ENCODE measurements at places on chromosomes 12 and 14.
A peak's percentile ranks its signal among the peaks of the same experiment; 100 is the strongest.

GRCh38 chr14:35072226-35072625, 26.2 kb downstream of the FAM177A1 start:
- no peak for DNase-seq

DNA sequence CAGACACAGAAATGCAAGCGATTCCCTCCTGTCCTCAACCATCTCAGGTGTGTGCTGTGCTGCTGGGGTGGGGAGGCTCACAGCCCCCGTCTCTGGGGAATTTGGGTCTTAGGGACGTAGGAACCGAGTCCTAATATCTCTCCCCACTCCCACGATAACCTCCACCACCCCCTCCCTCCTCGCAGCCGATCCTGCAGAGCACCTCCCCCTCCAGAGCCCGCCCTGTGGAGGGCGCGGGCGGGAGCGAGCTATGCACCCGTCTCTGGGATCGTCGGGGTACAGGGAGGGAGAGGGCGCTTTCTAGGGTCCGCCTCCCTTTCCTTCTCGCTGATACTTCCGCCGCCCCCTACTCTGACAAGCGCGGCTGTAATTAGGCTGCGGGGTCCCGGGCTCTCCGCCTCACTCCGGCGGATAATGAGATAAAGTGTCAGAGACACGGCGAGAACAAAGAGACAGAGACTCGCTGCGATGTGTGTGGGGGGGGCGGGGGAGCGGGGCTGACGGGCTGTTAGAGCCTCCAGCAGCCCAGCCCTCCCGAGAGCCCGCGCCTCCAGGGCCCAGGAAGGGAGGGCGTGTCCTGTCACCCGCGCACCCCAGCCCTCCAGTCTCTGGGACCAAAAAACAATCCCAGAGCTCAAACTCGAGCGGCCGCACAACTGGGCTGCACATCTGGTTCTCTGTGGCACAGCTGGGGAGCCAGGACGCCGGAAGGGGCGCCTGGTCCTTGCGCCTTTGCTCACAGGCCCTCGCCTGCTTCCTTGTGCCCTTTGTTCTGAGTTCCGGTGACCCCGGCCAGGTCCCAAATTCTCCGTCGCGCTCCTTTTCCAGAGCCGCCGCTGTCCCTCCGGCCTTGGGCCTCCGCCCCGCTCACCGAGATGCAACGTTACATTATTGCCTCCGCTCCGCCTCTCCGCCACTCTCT, 8.7 kb downstream of the SHMT2 start:
- no peak for DNase-seq

DNA sequence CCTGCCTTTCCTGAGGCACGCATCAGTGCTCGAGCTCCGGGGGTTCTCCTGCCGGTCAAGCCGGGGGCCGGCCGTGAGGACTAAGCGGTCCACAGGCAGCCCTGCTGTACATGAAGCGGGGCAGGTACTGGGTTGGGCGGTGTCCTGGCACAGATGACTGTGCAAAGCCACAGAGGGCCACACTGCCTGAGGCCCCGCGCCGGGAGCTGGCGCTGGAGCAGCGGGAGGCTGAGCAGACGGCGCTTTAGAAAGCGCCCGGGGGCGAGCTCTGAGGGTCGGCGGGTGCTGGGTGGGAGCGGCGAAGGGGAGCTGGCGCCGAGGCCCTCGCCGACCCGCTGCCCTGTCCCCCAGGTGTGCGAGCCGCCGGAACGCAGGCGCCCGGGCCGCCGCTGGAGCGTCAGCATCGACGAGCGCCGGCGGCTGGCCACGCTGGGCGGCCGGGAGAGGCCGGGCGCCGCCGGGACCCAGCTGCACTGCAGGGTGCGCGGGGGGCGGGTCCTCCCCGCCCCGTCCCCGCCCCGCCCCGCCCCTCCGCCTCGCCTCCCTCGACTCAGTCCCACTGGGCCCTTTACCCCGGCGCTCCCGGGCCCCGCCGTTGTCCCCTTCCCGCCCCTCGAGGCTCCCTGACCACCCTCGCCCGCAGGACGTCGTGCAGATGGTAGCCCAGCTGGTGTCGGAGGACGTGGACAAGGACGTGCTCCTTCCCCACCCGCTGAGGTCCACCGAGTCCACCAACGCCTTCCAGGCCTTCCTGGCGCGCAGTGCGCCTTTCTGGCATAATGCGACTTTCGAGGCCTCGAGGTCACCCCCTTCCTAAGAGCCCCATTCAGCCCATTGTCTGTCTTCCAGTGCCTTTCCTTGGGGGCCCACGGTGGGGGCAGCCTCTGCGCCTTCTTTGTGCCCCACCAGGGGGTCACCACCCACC, 8.3 kb upstream of the MTA1 start:
- no peak for DNase-seq

GRCh38 chr14:22319526-22320361, 269.3 kb downstream of the DAD1 start:
- DNase-seq, result no peak

DNA sequence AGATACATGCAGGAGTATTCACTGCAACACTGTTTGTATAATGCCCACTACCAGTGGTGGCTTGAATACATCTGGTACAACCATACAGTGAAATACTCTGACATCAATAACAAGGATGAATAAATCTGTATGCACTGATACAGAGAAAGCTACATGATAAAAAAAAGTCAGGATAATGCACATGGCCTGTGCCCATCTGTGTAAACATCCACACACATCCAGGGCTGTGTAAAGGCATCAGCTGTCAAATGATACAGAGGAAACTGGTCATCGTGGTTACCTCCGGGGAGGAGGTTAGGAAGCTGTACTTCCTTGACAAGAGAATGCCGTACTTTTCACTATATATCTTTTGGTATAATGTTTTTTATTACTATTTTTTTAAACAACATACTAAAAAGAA, 176.6 kb downstream of the FOXN3 start:
- DNase-seq, result no peak

DNA sequence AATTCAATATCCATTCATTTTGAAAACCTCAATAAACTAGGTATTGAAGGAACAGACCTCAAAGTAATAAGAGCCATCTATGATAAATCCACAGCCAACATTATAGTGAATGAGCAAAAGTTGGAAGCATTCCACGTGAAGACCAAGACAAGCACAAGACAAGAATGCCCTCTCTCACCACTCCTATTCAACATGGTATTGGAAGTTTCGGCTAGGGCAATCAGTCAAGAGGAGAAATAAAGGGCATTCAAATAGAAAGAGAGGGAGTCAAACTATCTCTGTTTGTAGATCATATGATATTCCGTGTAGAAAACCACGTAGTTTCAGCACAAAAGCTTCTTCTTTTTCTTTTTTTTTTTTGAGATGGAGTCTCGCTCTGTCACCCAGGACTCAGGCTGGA, 550.3 kb downstream of the FSCB start:
- no peak for DNase-seq

GRCh38 chr12:32302218-32303173, 96.9 kb upstream of the FGD4 start:
- DNase-seq, result no peak

DNA sequence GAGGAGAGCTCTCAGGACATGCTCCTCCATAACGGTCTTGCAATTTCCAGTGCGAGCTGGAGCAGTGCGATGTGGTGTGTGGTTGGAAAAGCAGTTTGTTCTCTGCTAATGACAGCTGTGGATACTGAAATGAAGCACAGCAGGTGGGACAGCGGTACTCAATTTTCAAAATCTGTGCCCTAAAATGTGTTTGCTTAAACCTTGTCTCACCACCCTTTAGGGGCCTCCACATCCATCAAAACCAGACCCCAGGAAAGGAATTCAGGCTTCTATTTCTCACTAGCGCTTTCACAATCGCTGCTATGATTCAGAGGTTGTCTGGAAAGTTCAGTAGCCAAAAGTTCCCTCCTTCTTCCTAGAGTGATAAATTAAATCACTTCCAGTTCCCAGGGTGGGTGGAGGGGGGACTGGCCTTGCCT, 440.8 kb downstream of the EGLN3 start:
- DNase-seq, result no peak

DNA sequence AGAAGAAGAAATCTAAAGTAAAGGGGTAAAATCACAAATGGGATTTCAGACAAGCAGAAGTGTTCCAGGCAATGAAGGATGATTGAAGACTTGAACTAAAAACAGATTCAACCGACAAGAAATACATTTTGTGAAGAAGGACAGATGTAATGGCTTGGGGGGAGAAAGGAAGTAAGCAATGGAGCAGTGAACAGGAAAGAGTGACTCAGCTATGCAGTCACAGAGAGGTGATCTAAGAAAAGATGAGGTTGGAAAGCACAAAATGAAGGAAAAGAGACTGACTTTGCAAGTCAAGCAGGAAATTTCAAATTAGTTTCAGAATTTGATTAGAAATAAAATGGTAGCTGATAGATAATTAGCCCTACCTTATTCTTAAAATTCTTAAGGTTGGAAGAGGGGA, 66.5 kb downstream of the PUS7L start:
- DNase-seq, result no peak

DNA sequence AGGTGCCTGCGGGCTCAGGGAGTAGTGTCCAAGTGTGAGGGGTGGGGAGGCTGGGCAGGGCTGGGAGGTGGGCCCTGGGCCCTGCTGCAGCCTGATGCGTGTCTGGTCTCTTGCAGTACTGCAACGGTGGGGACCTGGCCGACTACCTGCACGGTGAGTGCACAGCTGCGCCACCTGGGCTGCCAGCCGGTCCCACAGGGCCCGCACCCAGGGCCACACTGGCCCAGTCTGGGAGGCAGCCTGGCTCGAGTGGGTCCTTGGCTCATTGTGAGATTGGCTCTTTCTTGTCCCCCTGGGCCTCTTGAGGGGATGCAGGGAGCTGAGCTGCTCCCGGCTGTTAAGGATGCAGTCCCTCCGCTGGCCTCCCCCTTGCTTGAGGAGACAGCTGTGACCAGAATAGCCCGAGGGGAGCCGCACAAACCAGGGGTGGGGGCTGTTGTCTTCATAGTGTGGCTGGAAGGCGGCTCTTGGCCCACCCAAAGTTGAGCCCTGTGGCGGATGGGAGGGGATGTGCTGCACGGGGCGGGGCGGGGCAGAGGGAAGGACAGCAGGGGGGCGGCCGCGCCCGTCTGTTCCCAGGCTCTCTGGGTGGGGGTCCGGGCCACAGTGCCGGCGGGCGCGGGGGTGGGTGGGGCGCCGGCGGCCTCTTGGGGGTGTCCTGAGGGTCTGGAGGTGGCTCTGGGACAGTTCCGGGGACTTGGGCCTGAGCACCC, 13.1 kb downstream of the ULK1 start:
- no peak for DNase-seq

DNA sequence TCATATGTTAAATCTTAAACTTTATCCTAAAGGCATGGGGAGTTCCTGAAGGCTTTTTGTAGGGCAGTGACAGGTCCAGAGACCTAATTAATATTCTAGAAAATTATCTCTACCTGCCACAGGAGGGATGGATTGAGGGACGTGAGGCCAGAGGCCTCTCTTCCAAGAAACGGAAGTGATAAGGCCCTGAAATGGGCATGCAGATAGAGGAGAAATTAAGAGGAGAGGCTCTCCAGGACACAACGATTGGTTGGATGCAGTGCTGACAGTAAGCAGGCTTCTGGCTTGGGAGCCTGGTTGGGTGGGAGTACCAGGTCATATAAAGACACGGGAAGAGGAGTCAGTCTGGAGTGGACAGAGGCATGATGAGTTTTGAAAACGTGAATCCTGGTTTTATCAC, 3.1 kb upstream of the BORCS5 start:
- DNase-seq, result no peak

- DNase-seq, result no peak
These were observed 62.0 kb downstream of the PLEKHA5 start for GRCh38 chr12:19191563-19191962.

DNA sequence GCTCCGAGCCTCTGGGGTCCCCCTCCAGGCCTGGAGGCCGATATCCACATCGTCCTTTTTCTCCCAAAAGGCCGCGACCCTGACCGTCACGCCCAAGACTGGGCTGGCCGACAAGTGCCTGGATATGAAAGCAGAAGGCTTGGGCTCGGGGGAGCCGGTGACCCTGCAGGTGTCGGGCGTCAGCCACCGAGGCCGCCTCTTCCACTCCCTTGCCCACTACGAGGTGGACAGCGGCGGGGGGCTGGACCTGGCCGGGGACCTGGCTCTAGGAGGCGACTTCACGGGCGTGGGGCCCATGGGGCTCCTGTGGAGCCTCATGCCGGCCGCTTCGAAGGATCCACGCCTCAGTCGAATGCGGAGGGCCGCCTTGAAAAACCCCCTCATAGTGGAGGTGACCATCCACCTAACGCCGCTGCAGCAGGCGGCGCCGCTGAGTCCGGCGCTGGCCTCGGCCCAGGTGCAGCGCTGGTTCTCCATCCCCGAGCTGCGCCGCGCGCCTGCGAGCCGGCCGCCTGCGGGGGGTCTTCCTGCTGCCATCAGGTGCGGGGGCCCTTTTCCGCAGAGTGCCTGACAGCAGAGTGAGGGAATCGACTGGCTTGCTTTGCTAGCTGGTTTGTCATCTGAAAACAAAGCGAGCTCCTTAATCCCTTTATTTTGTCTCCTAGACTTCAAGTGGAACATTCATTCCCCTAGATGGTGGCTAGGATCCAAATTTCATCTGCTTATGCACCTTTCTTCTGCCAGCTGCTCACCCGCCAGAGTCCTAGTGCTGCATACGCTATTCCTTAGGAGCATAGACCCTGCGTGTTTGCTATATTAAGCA, 10.6 kb upstream of the DNAL1 start:
- DNase-seq, result no peak

- DNase-seq, result no peak
These were observed 235.8 kb upstream of the TMTC1 start for GRCh38 chr12:30019366-30020140.

GRCh38 chr12:104354167-104354867, 50.8 kb downstream of the EID3 start:
- no peak for DNase-seq

GRCh38 chr12:64538121-64538520, 72.2 kb upstream of the RASSF3 start:
- DNase-seq, result no peak

DNA sequence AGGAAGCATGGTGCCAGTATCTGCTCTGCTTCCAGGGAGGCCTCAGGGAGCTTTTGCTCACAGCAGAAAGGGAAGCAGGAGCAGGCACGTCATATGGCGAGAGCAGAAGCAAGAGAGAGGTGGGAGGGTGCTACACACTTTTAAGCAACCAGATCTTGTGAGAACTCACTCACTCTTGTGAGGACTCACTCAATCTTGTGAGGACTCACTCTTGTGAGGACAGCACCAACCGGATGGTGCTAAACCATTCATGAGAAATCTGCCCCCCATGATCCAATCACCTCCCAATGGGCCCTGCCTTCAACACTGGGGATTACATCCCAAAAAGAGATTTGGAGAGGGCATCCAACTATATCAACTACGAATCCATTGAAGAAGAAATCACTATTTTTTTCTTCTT, 34.3 kb upstream of the LMNTD1 start:
- DNase-seq, result no peak

GRCh38 chr12:48819986-48820725, 1.9 kb downstream of the CACNB3 start:
- no peak for DNase-seq

GRCh38 chr14:56821805-56822610, 11.7 kb upstream of the OTX2 start:
- no peak for DNase-seq

GRCh38 chr12:109714141-109714912, 702 bp downstream of the FAM222A start:
- peak; percentile 19 for DNase-seq

GRCh38 chr12:71456316-71456715, 16.7 kb downstream of the LGR5 start:
- DNase-seq, result no peak

- DNase-seq, result no peak
These were observed 186.2 kb downstream of the NRXN3 start for GRCh38 chr14:78356391-78356790.

- DNase-seq, result no peak
These were observed 161.1 kb downstream of the SUDS3 start for GRCh38 chr12:118537481-118537917.

GRCh38 chr14:59728304-59728703, 142.3 kb downstream of the RTN1 start:
- no peak for DNase-seq

All from stimulated activated CD8-positive, alpha-beta memory T cell treated with anti-CD3 and anti-CD28 coated beads, Interleukin-15, amount 100 ng/mL, for 48 hours (primary cell).